Stimulated activated CD4-positive, alpha-beta T cell treated with anti-CD3 and anti-CD28 coated beads, Interleukin-1b, Interleukin-23, amount 100 ng/mL, for 24 hours (primary cell): ENCODE measurements at places on chromosomes 5 and 9.

GRCh38 chr9:103680581-103680980 lies 413.5 kb upstream of the SMC2 start:
- DNase-seq = no peak

DNA sequence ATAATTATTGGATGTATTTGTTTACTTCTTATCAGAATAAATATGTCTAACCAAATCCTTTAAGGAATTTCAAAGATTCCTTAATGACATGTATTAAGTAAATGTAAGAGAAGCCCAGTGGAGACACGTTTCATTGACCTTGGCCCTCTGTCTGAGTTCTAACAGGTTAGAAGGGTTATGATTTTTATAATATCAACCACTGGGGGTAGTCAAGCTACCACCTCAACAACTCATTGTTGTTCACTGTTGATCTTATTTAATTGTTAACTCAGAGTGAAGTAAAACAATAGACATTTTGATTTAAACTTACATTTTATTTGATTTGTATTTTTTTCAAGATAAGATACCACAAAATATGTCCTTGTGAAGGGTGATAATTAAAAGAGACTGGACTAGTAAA lies 499.2 kb upstream of the COX7C start:
- DNase-seq = no peak

- no peak for DNase-seq
Observed at GRCh38 chr9:121966706-121967105, 126.4 kb downstream of the TTLL11 start.

GRCh38 chr5:63055421-63055820 lies 476.8 kb downstream of the LRRC70 start:
- DNase-seq = no peak

GRCh38 chr5:36723912-36724311 lies 117.5 kb downstream of the SLC1A3 start:
- DNase-seq = no peak

DNA sequence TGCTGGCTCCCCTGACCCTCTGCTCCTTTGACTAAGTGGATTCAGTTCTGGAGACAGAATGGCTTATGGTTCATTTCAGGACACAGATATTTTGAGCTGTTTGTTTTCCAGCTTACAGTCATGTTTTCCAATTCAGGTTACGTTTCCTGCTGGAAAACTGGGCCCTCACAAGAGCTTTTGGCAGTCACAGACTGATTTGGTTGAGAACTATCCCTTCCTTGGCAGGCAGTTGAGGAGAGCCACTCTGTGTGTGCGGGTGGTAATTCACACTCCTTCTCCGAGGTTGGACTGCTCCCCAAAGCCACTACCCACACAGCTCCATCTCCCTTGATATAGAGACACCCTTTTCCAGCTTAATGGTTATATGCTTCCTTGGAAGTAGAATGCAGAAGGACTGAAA lies 534.5 kb downstream of the TMEM38B start:
- no peak for DNase-seq

- DNase-seq = no peak
Observed at GRCh38 chr5:135059000-135059923, 25.2 kb upstream of the PITX1 start.

GRCh38 chr5:168163966-168164365 lies 127.5 kb upstream of the WWC1 start:
- no peak for DNase-seq
